ENCODE measurements at places on chromosomes 6 and 20. TPM values are rescaled to one million over a fixed set of nuclear protein-coding genes. Genes with fewer than 3 reads are reported as not detected.

Gene RHAG
- total RNA-seq, result not detected

Gene SLA2
- 3.2 TPM for total RNA-seq

DNA sequence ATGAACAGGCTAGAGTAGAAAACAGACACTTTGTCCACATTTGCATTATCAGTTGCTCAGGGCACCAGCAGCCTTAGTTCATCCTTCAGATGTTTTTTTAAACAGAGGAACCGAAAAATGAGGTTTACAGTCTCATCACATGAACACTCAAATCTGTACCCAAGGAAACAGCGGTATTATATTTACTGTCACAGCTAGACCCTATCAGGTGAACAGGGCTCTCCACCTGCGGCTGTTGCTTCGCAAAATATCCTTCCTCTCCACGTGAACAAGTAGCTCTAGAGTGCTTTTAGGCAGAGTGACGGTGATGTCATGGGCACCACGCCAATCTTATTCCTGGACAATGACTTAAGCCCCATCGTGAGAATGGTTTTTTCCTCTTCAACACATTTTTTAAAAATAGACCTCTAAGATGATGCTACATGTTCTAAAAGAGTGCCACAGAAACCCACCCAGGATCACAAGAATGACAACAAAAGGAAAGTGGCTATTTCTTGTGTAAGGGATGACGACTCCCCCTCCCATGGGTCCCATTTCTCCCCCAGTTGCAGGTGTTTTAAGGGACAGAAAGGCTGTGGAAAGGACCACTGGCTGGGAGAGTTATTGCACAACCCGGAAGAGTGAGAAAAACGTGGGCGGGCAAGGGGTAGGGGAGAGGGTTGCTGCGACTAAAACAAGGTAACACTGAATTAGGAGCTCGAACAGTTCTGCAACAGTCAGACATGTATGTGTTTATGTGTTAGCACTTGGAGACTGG, 77.7 kb downstream of the EFHC1 start:
- no peak for DNase-seq

GRCh38 chr6:111884068-111884467, 10.8 kb upstream of the FYN start:
- DNase-seq, result no peak

Measured in omental fat pad (tissue), 4 donors.